CD4-positive, alpha-beta T cell treated with Interleukin-4 for 4 hours (primary cell): ENCODE measurements at places on chromosomes 6 and 20.

DNA sequence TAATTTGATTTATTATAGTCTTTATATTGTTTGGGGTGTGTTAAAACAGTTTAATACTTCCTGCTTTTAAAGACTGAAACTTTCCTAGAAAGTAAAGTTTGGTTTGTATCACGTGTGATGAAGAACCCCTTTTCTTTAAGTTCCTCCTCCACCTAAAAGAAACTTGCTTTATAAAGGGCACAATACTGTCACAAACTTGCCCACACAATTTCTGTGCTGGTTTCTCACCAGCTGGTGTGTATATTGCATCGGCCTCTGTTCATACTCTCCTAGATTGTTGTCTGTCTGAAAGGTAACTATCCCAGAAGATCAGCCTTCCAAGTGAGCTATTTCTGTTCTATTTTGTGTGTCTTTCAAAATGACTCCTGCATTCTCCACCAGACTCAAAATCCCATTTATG lies 46.9 kb downstream of the ANKRD6 start:
- DNase-seq = no peak

DNA sequence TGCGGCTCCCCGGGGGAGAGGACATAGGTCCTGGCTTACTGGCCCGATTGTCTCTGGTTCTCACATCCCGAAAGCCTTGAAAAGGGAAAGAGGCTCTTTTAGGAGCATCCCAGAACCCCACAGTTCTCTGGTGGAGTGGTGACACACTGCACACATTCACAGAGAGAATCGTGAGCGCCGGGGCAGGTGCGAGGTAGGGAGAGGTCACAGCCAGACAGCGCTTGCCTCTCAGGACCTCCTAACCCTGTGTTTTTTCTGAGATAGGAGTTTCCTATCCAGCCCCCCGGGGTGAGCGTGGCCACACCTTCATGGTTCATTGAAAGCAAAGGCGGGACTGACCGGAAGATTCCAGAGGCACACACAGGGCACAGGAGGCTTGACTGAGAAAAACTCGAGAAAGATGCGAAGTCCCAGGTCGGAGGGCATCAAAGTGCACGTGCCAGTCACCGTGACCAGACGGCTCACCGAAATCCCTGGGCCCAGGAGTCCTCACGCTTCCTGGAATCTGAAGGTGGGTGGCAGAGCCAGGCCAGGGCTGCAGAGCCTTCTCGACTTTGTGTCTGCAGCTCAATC lies 46.5 kb upstream of the FRMD1 start:
- DNase-seq = no peak

GRCh38 chr6:151448623-151449022 lies 3.3 kb downstream of the RMND1 start:
- no peak for DNase-seq

DNA sequence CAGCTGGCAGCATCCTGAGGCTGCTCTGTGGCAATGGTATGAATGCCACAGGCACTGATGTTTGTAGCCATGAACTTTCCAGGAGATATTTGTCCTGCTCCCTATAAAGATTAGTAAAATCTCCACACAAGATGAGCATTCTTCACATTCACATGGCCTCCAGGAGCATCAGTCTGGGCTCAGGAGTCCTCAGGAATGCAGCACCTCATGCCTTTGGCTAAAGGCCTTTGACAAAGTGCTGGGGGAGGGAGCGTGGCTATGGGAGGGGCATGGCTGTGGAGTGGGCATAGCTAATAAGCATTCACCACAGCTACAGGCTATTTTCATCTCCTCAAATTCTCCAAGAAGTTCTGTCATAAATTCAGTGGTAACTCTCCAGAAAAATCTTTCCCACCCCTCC lies 90.5 kb upstream of the LY86 start:
- DNase-seq = no peak

DNA sequence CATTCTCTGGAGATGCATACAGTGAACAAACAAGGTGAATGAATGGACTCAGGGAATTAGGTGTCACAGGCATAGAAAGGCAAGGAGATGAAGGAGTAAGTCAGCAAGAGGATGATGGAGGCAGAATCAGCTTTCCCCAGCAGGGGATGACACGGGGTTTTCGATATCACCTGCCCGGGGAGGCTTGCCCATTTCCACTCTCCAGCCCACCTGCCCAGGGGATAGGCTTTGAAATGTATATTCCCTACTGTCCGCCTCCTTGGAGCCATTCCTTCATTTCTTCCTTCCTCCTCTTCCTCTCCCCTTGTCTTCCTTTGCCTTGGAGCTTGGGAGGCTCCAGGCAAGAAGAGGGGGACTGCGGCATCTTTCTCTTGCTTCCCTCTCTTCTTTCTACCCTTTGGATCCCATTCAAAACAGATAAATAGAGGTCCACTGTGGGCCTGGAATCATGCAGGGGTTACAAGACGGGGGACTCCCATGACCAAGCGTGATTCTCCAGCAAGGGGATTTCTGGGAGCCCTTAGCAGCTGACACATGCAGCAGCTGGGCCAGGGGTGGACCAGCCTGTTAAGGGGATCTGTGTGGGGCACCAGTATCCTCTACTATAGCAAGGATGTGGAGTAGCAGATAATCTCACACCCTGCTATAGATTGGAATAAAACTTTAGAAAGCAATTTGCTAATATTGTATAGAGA lies 23.5 kb upstream of the RNF24 start:
- DNase-seq = no peak

GRCh38 chr6:64012351-64013001 lies 376.9 kb downstream of the PHF3 start:
- DNase-seq = no peak

DNA sequence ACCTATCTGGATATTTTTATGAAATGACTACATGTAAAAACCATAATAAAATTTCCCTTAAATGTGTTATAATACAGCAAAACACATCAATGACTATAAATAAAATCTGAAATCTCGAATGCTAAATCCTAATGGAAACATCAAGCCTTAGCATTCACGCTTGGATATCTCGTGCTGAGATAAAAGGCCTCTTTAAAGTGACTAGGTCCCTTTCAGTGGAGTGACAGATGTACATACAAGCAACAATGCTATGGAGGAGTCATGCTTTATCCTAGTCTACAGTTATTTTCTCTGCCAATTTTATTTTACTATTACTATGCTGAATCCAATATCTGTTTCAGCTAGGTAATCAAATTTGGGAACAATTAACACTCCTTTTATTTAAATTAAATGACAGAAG lies 72.4 kb downstream of the MAP3K7 start:
- DNase-seq = no peak

- DNase-seq = no peak
Measured at GRCh38 chr6:162442687-162443086, 284.9 kb downstream of the PRKN start.

DNA sequence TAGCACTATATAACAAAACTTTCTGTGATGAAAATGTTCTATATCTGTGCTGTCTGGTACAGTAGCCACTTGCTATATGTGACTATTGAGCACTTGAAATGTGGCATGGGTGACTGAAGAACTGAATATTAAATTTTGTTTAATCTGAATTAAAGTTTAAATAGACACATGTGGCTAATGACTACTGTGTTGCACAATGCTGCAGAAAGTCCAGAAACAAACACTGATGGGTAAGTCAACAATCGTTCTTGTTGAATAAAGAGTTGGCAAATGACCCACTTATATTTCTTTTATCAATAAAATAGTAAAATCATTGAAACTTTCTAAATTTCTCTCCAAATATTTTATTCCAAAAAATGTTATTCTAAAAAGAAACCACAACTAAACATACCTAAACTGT lies 81.8 kb downstream of the PROKR2 start:
- DNase-seq = no peak

DNA sequence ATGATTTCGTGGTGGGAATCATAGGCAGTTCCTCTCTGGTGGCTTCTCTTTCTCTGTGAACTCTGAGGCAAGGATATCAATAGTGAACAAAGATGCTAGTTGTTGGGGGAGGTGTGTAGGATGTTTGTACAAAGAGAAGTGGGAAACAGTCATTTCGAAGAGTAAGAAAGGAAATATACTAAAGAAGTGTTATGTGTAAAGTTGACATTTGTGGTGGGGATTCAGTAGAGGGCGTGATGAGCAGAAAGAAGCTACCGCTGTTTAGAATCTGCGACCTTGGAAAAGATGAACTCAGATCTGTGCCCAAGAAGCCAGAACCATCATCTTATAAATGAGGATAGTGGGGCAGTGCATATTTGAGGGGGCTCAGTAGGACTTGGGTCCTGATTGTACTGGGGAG lies 11.4 kb downstream of the SLC35F1 start:
- DNase-seq = no peak

DNA sequence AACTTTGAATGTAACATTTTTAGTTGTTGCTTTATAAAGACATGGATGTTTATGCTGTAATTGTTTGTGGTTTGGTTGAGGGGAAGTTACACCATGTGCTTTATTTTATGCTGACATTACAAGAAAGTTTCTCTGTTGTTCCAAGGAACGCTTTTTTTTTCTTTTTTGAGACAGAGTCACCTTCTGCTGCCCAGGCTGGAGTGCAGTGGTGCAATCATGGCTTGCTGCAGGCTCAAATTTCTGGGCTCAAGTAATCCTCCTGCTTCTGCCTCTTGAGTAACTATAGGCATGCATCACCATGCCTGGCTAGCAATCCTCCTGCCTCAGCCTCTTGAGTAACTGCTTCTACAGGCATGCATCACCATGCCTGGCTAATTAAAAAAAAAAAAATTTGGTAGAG lies 21.0 kb upstream of the IFNGR1 start:
- no peak for DNase-seq

DNA sequence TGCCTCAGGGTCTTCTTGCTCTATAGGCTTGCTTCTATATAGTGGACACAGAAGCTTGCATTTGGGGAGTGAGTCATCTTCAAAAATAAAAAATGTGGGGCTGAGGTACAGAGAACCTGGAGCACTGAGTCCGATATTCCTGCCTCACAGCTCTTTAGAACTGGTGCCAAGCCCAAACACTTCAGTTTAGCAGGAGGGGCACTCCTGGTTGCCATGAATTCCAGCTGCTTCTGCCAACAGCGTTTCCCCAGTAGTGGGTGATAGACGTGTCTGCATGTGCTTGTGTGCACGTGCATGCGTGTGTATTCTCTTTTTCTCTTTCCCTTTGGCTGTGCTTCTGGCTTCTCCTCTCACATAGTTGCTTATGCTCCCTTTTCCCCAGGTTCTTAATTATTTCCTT lies 11.9 kb downstream of the DNPH1 start:
- no peak for DNase-seq

- DNase-seq = no peak
Measured at GRCh38 chr20:35972462-35972861, 4.1 kb downstream of the CNBD2 start.

GRCh38 chr6:47126647-47127391 lies 84.7 kb upstream of the ADGRF1 start:
- no peak for DNase-seq

DNA sequence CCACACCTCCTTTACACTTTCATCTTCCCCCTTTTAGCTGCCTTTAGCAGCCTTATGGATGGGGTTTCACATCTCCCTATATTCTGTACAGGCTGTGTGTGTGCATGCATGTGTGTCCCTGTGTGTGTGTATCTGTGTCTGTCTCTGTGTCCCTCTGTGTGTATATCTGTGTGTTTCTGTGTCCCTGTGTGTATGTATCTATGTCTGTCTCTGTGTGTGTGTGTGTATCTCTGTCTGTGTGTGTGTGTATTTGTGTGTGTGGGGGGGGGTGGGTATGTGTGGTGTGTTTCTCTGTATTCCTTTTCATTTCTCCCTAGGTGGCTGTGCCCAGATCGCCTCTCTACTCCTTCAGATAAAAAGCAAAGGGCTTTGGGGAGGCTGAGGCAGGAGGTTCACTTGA lies 52.2 kb upstream of the CD83 start:
- no peak for DNase-seq

- DNase-seq = no peak
Measured at GRCh38 chr6:105489216-105489530, 86.3 kb upstream of the PREP start.

DNA sequence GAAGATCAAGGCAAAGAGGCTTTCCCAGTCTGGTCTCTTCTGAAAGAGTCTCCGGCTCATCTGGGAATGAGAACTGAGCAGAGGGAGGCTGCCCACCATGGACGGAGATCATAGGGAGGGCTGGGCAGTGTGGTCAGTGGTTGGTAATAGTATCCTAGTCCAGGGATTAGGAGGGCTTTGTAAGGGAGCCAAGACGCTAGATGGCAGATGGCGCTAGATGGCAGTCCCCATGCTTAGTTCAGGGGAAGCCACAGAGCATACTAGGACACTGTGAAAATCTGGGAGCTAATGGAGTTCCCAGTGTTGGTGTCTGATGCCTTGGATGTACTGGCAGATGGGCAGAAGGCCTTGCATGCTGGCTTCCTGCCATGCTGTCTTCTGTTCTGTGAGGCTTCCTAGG lies 21.7 kb upstream of the DAAM2 start:
- DNase-seq = no peak

- DNase-seq = no peak
Measured at GRCh38 chr6:119067091-119067490, 11.4 kb downstream of the FAM184A start.

DNA sequence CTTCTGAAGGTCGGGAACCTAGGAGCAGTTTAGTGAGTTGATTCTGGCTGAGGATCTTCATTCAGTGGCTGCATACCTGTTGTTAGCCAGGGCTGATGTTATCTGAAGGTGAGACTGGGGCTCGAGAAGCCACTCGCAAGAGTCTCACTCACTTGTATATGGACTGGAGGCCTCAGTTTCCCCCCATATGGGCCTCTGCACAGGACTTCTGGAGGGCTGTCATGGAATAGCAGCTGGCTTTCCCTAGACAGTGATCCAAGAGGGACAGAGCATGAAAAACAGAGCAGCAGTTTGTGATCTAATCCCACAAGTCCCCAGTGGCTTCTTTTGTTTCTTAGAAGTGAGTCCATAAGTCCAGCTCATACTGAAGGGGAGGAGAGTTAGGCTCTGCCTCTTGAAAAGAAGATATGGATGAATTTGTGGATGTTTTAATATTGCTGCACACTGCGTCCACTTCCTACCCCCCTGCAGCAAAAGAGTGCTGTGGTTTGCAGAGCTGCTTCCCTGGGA lies 623.4 kb downstream of the CDH26 start:
- no peak for DNase-seq

DNA sequence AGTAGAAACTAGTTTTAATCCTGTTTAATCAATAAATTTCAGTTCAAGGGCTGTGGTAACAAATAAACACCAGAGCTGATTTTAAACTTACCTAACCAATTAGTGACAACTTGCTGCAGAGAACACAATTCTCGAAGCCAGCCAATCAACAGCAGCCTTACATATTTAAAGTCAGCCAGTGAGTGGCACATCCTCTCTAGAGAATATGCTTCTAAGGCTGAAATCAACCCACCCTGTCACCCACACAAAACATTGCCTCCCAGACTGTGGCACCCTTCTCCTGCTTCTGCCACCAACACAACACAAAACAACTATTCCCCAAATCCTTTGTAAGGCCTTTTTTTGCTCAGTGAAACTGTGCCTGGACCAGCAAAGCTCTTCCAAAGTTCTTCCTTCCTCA lies 306.0 kb downstream of the EYA4 start:
- no peak for DNase-seq
